CD8-positive, alpha-beta memory T cell (primary cell): ENCODE measurements at places on chromosomes 4 and X.

DNA sequence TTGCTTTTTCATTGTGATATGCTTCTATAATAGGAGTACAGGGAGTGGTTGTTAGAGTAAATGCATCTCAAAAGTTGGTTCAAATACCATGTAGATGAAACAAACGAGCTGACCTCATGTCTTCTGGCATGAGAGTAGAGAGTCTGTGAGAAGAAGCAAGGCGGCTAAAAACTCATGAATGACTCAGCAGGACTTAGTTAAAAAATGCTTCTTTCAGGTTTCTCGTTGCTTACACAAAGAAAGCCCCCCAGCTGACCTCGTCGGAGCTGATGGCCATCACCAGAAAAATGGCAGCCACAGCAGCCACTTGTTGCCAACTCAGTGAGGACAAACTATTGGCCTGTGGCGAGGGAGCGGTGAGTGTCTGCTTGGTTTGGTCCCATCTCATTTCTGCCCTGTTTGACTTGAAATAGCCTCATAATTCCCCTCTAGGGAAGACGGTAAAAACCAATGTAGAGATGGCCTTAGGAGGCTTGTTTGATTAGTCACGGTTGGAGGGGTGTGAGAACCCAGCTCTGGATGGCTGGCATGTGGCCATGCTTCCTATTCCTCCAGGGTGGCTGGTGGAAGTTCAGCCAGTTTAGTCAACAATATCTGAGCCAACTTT, 14.5 kb downstream of the AFP start:
- no peak for DNase-seq

DNA sequence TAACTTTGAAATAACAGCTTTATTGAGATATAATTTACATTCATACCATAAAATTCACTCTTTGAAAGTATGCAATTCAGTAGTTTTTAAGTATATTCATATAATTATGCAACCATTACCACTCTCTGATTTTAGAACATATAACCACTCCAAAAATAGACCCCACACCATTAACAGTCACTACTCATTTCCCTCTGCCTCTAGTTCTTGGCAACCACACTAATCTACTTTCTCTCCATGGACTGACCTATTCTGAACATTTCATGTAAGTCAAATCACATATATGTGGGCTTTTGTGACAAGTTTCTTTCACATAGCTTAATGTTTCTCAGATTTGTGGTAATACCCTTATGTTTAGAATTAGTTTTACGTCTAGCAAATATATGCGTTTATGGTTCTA, 19.5 kb upstream of the GLRA3 start:
- no peak for DNase-seq

GRCh38 chrX:120725874-120726273, 96.0 kb upstream of the C1GALT1C1 start:
- DNase-seq: no peak

- DNase-seq: no peak
These were observed 148.1 kb downstream of the PCDH7 start for GRCh38 chr4:30868111-30868895.
